ENCODE measurements at places on chromosomes 5 and 9. TPM values are rescaled to one million over a fixed set of nuclear protein-coding genes. Genes with fewer than 3 reads are reported as not detected.

The POU5F2 gene
- total RNA-seq: 2.5 TPM

The GLDC gene
- 2.2 TPM for total RNA-seq

The IRX2 gene
- total RNA-seq: not detected

The IFNA2 gene
- not detected for total RNA-seq

The SLC25A2 gene
- 0.27 TPM for total RNA-seq

The TRIM41 gene
- total RNA-seq: 34.3 TPM

The SMIM32 gene
- total RNA-seq: not detected

The FGF1 gene
- not detected for total RNA-seq

The CCDC107 gene
- 37.4 TPM for total RNA-seq

The CD14 gene
- 0.38 TPM for total RNA-seq

The CSF2 gene
- total RNA-seq: not detected

The IRGM gene
- 2.9 TPM for total RNA-seq

The CCDC192 gene
- not detected for total RNA-seq

The GPX8 gene
- total RNA-seq: not detected

The CCL28 gene
- total RNA-seq: 23.2 TPM

The CDH9 gene
- total RNA-seq: not detected

The MEGF10 gene
- total RNA-seq: not detected

The IQGAP2 gene
- total RNA-seq: 69.1 TPM

The FBP1 gene
- total RNA-seq: 10.8 TPM

The WNK2 gene
- 0.83 TPM for total RNA-seq

The SUSD3 gene
- total RNA-seq: 83.5 TPM

The TEK gene
- 0.05 TPM for total RNA-seq

The RUSC2 gene
- total RNA-seq: 8.3 TPM

The ITGA2 gene
- total RNA-seq: 0.43 TPM

The ANKS6 gene
- total RNA-seq: 13.5 TPM

The SLC12A2 gene
- total RNA-seq: 14.8 TPM

The PLK2 gene
- 29.5 TPM for total RNA-seq
